ENCODE measurements at places on chromosomes 1 and 21. TPM values are rescaled to one million over a fixed set of nuclear protein-coding genes. Genes with fewer than 3 reads are reported as not detected.

Gene UTS2
- not detected for total RNA-seq

GRCh38 chr1:42914092-42914627 lies 44.5 kb downstream of the SLC2A1 start:
- no peaks in the 10 kb centered on the region for H3K36me3 ChIP-seq
- no peaks in the 10 kb centered on the region for H3K27me3 ChIP-seq
- H3K4me1 ChIP-seq, result no peaks in the 10 kb centered on the region
- no peak for DNase-seq
- H3K27ac ChIP-seq, result no peak overlapping the region

GRCh38 chr1:106961646-106962045 lies 94.8 kb upstream of the PRMT6 start:
- H3K36me3 ChIP-seq, result no peaks in the 10 kb centered on the region
- H3K27me3 ChIP-seq, result no peaks in the 10 kb centered on the region
- no peak for DNase-seq
- H3K4me1 ChIP-seq, result no peaks in the 10 kb centered on the region

GRCh38 chr1:159817276-159818041 lies 9.2 kb upstream of the SLAMF8 start:
- H3K27ac ChIP-seq, result no peak overlapping the region
- no peaks in the 10 kb centered on the region for H3K36me3 ChIP-seq
- no peak overlapping the region for H3K4me3 ChIP-seq
- H3K27me3 ChIP-seq, result peaks cover 17% of the 10 kb centered on the region
